ENCODE measurements at places on chromosomes 13 and 19.

DNA sequence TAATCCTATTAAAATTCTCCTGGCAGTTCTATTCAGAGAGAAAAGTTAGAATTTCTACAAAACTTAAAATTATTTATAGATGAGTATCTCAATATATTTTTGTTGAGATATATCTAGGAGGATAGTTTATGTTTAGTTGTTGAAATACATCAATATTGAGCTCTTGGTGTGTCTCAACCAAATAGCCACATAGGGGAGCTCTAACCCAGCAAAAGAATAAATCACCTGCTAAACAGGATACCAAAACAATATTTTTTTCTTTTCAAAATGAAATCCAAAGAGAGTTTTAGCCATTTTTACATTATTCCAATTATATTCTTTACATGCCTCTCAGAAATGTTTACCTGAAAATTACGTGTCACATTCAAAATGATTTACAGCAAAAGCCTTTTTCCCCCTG lies 954.7 kb downstream of the SLITRK6 start:
- no peak for DNase-seq

DNA sequence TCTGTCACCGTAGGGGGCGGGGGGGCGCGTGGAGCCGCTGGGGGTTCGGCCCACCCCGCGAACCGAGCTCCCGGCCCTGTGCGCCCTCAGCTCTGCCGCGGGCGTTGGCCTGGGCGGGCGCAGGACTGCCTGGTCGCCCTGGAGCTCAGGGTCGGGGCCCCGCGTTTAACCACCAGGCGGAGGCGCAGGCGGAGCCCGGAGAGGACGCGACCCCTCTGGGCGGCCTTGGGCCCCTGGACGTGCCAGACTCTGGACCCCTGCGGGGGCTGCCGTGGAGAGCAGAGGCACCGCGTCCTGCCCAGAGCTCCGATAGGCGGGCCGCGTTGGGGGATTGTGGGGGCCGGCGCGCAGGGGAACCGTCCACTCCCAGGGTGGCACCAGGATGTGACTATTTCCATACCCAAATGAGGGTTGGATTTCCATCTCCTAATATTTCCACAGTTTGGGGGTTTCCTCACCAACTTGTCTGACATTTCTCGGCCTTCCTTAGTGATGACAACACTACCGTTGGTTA lies 13.0 kb upstream of the USP29 start:
- peak; percentile 50 for DNase-seq

GRCh38 chr13:110262508-110263291 lies 44.3 kb downstream of the COL4A1 start:
- no peak for DNase-seq

DNA sequence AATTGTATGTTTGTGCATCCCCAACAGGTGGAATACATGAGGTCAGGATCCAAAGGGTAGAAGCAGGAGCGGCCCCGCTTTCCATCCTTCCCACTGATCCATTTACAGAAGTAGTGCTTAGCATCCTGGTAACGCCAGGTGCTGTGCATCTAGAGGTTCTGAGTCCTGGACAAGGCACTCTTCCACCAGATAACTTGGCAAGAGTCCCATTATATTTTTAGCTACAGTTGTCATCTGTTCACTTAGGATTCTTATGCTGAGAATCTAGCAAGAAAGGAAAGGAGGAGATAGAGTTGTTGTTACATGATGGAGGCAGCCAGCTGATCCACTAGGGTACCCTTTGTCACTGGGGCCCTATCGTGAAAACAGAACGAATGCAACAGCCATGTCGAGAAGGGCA lies 389.5 kb upstream of the ZNF507 start:
- no peak for DNase-seq

GRCh38 chr19:31629579-31630363 lies 280.5 kb upstream of the TSHZ3 start:
- no peak for DNase-seq

- no peak for DNase-seq
Observed at GRCh38 chr19:3536429-3537100, 2.4 kb upstream of the TEKTIP1 start.

- no peak for DNase-seq
Observed at GRCh38 chr13:35851356-35851755, 279.8 kb downstream of the DCLK1 start.

- DNase-seq: peak; percentile 40
Observed at GRCh38 chr13:36549755-36550154, 117.5 kb downstream of the CCNA1 start.

GRCh38 chr13:109747524-109747923 lies 38.9 kb downstream of the IRS2 start:
- no peak for DNase-seq

GRCh38 chr19:6373813-6374108 lies 1.2 kb downstream of the ALKBH7 start:
- peak; percentile 18 for DNase-seq

- DNase-seq: no peak
Observed at GRCh38 chr13:51500687-51501086, 47.9 kb upstream of the INTS6 start.

DNA sequence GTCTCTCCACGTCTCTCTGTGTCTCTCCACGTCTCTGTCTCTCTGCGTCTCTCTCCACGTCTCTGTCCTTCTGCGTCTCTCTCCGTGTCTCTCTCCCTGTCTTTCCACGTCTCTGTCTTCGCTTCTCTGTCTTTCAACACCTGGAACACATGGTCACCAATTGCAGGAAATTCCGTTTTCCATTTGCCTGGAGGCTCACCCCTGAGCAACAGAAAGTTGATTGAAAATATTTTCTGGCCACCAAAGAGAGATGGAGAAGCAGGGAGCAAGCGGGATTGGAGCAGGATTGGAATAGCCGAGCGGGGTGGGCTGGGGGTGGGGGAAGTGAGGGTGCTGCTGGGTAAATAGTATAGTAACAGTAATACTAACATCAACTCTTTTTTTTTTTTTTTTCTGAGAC lies 1.7 kb downstream of the KANK2 start:
- no peak for DNase-seq

- peak; percentile 88 for DNase-seq
Observed at GRCh38 chr13:48975101-48975855, 434 bp upstream of the FNDC3A start.

DNA sequence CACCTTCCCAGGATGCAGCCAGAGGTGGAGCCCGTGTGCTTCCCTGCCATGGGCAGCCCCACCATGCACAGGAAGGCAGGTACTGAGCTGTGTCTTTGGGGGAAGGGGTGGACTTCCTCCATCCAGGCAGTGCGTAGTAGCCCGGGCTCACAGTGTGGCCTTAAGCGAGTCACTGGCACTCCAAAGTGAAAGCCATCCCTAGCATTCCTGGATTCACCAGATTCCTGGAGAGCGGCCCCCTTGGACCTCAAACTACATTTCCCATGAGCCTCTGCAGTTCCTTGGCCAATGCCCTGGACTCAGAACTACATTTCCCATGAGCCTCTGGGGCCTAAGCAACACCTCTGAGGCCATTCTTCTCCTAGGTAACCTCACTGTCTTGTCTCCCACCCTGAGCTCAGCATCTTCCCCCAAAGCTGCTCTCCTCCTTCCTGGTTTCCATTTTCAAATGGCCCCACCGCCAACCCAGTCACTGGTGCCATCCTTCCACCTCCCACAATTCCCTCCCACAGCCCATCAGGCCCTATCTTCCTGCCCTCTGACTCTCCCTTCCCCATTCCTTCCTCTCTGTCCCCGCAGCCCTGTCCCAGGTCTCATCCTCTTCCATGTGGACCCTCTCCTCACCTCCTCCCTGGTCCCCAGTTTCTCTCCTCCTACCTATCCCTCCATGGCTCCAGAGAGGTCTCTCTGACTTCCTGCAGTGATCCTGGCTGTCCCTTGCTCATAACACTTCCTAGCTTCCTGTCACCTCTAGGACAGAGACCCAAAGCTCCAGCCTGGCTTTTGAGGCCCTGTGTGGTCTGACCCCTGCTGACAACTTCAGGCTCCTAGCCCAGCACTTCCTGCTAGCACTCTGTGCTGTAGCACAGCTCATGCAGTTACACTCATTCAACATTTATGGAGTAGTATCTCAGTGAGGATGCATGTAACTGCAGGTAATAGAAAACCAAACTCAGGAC lies at the start of gene C19orf81:
Gene C19orf81, plus strand, starts transcription at position 13 of the 959 bp plus-strand sequence. Its CDS starts 0 bp downstream, at position 13.
- DNase-seq: peak; percentile 56

DNA sequence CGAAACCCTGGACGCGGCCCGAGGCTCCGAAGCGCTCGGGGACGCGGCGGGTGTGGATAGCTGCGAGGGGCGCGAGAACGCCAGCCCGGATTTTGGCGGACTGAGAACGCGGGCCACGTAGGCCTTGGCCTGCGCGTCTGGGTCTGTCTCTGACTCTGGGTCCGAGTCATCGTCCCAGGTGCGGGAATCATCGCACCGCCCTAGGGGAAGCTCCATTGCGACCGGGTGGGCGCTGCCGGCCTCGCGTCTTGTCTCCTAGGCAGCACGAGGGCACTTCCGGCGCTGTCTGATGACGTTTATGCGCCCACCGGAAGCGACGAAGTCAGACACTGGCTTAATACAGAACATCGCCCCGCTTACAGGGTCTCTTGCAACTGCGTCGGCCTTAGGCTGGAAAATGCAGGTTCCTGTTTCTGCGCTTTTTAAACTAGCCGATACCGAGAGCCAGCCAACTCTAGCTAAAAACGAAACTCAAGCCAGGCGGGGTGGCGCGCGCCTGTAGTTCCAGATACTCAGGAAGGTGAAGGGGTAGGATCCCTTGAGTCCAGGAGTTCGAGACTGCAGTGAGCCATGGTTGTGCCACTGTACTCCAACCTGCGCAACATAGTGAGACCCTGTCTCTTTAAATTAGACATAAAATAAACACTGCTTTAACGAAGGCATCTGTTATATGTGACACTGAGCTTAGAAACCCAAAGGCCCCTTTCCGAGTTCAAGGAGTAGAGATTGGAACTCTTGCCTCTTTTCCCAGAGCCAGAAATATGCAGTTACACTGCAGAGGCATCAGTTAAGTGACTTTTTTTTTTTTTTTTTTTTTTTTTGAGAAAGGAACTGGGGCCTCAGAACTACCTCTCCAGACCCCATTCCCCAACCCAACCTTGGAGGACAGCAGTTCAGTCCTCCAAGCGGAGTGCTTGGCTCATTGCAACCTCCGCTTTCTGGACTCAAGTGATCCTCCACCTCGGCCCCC lies at the start of gene FBXW9:
Gene FBXW9, minus strand, starts transcription at position 266 of the 970 bp plus-strand sequence. Its CDS starts 50 bp downstream, at position 216.
- DNase-seq: peak; percentile 97

GRCh38 chr13:114282041-114282670 lies 755 bp downstream of the UPF3A start:
- peak; percentile 94 for DNase-seq

DNA sequence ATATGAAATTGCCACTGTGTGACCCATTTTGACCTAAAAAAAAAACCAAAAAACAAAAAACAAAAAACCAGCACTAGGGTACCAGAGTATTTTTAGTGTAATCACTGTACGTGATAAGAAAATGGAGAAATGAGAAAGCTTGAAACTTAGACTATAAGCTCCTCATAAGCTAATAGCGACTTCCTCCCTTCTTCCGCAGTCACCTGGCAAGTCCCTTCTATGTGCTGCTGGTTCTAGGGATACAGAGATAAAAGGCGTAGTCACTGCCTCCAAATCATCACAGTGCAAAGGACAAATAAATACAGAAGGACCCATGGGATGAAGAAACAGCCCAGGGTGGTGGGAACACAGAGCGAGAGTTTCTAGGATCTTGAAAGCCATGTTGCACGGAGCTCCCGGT lies 190.3 kb downstream of the TM9SF2 start:
- DNase-seq: no peak

- no peak for DNase-seq
Observed at GRCh38 chr19:41595890-41596280, 19.9 kb downstream of the CEACAM21 start.

- DNase-seq: peak; percentile 93
Observed at GRCh38 chr13:80341101-80341755, at the start of gene SPRY2. Gene SPRY2 (minus strand): TSS chr13:80341126. CDS start chr13:80337705, 3,421 bp downstream.

- DNase-seq: no peak
Observed at GRCh38 chr13:36979361-36980050, 19.6 kb downstream of the ALG5 start.

DNA sequence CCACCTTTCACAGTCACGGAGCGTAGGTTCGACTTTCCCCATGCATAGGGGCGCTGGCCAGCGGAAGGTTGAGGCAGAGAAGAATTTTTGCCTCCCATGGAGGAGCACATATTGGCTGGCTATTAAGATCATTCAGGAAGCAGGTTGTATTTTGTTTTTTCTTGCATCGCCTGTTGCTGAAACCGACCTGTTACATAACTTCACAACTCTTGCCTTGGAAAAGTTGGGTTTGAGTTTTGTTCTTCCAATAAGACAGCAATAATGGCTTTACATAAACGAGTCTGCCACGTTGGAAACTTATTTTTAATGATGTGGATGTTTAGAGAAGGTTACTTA lies 1.4 kb downstream of the UPF1 start:
- DNase-seq: no peak

DNA sequence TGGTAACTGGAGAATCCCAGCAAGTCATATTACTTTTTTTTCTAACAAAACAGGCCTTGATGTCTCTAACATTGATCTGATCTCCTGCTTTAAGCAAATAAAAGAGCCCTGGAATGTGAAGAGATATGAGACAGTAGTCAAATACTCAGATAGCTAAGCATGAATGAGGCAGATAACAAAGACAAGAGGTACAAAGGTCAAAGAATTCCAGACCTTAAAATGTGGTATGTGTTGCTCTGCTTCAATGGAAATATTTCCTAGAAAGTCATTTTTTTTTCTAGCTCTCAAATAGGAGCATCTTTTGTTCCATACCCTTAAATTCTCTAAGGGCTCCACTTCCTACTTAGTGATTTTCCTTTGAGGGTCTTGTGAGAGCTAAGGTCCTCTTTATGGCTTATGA lies 54.6 kb downstream of the ZNF254 start:
- DNase-seq: no peak

DNA sequence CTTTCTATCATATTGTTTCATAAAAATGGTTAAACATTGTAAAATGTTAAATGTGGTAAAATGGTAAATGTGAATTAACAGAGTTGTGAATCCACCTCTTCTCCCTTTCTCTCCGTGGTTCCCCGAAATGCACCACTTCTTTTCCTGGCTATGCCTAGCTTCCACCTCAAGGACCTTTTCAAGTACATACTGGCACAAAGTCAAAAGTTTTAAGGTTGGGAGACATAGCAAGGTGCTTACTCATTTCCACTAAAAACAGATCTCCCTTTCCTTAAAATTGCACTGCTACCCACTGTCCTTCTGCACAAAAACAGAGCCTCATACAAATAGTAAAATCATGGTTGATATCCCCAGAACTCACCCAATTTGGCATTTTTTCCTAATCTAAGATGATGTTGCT lies 558.2 kb downstream of the SLITRK6 start:
- DNase-seq: no peak

DNA sequence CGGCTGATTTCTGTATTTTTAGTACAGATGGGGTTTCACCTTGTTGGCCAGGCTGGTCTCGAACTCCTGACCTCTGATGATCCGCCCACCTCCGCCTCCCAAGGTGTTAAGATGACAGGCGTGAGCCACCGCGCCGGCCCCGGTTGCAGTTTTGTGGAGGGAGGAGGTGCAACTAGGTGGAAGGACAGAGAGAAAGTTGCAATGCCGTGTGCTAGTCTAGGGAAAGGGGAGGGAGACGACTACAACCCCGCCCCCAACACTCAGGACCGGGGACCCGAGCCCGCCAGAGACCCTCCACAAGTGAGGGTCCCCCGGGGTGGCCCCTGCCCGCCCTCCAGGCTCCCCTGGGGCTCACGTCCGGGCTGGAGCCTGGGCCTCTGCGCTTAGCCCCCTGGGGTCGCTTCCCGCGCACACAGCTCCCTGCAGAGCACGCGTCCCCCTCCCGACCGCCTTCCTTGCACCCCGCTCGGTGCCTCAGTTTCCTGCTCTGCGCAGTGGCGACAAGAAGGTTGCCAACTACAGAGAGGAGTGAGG lies 1.2 kb upstream of the ARID3A start:
- DNase-seq: no peak
